Activated CD4-positive, alpha-beta T cell treated with anti-CD3 and anti-CD28 coated beads for 36 hours (primary cell): ENCODE measurements at places on chromosomes 1 and 21. TPM values are rescaled to one million over a fixed set of nuclear protein-coding genes. Genes with fewer than 3 reads are reported as not detected.

DNA sequence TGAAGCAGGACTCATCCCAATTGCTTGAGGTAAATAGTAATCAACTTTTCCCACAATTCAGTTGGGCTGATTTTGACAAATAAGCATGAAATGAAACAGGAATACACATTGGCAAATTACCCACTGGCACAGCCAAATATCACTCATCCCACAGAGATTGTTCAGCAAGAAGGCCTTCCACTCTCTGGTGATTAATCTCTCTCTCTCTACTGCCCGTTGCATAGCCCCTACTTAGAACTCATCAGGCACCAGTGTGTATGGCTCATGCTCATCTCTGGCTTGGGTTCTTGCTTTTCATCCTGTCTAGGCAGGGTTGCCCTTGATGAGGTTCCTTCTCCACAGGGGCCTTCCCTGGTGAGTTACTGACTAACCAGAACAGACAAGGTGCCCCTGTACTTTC lies 1.1 kb downstream of the BSDC1 start:
- peak overlapping the region; percentile 98 for H3K27ac ChIP-seq
- peaks cover 2% of the 10 kb centered on the region for H3K36me3 ChIP-seq
- H3K4me3 ChIP-seq, result peak overlapping the region; percentile 83
- no peaks in the 10 kb centered on the region for H3K27me3 ChIP-seq
- H3K4me1 ChIP-seq, result peaks cover 19% of the 10 kb centered on the region
- DNase-seq, result peak; percentile 28

CSF3R gene
- total RNA-seq, result 0.33 TPM

GRCh38 chr1:114153261-114154145 lies at the start of gene SYT6:
SYT6 (minus strand) TSS chr1:114153869; CDS start chr1:114153772, 97 bp downstream.
- H3K27ac ChIP-seq, result no peak within 1 kb of the TSS
- H3K27me3 ChIP-seq, result peaks cover 67% of the 10 kb centered on the region
- H3K4me1 ChIP-seq, result peaks cover 10% of the 10 kb centered on the region
- no peak within 1 kb of the TSS for H3K4me3 ChIP-seq

LCE1E gene
- not detected for total RNA-seq

DNA sequence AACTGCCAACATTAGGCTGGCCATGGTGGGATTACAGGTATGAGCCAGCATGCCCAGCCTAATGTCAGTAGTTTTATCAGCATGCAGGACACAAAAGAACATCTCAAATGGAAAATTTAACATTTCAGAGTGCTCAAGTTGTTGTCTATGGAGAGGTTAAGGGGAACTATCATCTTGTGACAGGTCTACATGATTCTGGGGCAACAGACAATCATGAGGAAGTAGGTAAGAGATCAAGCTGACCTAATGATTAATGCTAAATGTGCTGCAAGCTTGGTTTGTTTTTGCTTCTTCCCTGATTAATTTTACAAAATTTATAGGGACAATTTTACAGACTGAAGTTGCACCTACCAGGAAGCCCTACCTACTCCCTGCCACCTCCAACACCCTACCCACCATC lies 36.6 kb downstream of the FMO4 start:
- H3K36me3 ChIP-seq, result no peaks in the 10 kb centered on the region
- H3K27ac ChIP-seq, result no peak overlapping the region
- peaks cover 5% of the 10 kb centered on the region for H3K27me3 ChIP-seq
- H3K4me1 ChIP-seq, result no peaks in the 10 kb centered on the region
- no peak for DNase-seq
- H3K4me3 ChIP-seq, result no peak overlapping the region

ZDHHC18 gene
- total RNA-seq, result 51.6 TPM

DNA sequence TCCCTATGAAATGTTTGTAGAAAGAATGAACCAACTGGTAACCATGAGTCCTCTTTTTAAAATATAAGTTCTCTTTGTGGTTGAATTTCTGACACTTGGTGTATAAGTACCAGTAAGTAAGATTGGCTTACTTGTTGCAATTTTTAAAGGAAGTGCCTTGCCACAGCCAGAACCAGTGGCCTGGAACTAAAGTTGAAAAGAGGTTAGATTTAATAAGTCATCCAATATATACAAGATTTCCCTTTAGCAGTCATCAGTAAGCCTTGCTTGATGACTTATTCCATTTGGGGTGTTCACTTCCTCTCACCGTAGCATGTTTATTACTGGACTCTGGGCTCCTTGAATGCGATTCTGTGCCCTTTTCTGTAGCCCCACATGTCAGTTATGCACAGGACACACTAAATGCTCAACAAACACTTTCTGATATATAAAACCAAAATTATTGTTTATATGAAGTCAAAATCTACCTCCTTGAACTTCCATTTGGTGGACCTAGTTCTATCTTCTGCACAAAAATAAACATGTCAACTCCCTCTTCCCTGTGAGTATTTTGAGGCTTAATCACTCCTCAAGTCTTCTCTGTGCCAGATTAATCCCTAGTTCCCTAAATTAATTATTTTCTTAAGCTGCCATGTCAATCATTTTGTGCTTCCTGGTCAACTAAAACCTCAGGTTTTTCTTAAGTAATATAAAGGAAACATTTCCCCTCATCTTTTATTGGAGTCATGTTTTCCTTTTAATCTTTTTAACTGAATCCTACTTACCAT lies 218.1 kb downstream of the ST6GALNAC3 start:
- no peak overlapping the region for H3K4me3 ChIP-seq
- no peaks in the 10 kb centered on the region for H3K27me3 ChIP-seq
- no peak for DNase-seq
- peaks cover 77% of the 10 kb centered on the region for H3K4me1 ChIP-seq
- H3K36me3 ChIP-seq, result no peaks in the 10 kb centered on the region

GRCh38 chr1:23581219-23581618 lies 21.9 kb upstream of the ID3 start:
- peak overlapping the region; percentile 5 for H3K27ac ChIP-seq
- peaks cover 39% of the 10 kb centered on the region for H3K4me1 ChIP-seq
- no peaks in the 10 kb centered on the region for H3K36me3 ChIP-seq
- H3K4me3 ChIP-seq, result no peak overlapping the region

DNA sequence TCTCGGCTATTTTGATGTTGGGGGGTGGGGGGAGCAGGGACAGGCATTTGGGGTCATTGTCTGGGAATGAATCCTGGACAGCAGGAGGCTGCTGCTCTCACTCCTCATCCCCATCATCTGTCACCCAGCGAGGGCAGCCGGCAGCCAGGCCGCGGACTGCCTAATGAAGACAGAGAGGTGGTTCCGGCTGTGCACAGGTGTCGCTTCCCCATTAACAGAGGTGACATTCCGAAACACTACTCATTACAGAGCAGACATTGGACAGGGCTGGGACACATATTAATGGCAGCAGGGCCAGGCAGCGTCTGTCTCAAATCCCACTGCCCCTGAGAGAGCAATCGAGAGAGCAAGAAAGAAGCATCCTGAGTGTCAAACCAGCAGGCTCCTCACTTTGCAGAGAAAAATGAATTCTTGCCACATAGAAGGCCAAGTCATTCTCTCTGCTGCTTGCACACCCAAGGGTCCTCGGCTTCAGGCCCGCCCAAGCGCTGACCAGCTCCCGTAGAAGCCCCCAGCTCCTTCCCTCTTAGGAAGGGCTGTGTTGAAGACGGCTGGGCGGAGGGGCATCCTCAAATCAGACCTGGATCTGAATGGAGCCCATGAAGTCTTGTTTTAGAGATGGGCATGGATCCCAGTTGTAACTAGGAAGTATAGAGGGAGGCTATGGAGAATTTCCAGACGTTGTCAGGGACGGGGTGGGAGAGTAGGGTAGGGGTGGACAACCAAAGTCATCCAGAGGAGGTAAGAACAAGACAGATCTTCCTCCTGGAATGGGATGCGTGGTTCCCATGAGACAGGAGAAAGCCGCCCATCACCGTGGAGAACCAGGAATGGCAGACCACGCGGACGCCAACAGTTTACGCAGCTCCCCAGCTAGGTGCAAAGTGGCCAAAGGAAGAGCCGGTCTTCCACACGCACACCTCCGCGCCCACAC lies 8.2 kb upstream of the LEMD1 start:
- peak overlapping the region; percentile 73 for H3K4me3 ChIP-seq
- no peak overlapping the region for H3K27ac ChIP-seq
- H3K27me3 ChIP-seq, result peaks cover 13% of the 10 kb centered on the region

DNA sequence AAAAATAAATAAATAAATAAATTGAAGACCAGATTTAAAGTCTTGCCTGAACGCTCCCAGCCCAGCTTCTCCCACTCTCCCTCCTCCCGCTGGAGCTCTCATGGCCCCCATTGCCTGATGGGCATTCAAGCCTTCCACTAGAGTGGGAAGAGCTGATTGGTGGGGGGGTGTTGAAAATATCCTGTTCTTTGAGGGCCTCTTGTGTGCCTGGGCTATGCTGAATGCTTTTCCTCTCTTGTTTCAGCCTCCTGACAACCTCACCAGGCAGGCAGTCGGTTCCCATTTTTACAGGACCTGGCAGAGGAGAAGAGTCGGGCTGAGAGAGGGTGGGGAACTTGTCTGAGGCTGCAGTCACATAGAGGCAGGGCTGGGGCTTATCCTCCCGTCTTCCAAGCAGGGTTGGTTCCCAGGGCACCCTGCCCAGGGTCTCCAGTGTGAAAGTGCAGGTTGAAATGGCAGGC lies 59.2 kb upstream of the SSBP3 start:
- peaks cover 33% of the 10 kb centered on the region for H3K4me1 ChIP-seq
- H3K27ac ChIP-seq, result no peak overlapping the region
- H3K27me3 ChIP-seq, result peaks cover 2% of the 10 kb centered on the region

DNA sequence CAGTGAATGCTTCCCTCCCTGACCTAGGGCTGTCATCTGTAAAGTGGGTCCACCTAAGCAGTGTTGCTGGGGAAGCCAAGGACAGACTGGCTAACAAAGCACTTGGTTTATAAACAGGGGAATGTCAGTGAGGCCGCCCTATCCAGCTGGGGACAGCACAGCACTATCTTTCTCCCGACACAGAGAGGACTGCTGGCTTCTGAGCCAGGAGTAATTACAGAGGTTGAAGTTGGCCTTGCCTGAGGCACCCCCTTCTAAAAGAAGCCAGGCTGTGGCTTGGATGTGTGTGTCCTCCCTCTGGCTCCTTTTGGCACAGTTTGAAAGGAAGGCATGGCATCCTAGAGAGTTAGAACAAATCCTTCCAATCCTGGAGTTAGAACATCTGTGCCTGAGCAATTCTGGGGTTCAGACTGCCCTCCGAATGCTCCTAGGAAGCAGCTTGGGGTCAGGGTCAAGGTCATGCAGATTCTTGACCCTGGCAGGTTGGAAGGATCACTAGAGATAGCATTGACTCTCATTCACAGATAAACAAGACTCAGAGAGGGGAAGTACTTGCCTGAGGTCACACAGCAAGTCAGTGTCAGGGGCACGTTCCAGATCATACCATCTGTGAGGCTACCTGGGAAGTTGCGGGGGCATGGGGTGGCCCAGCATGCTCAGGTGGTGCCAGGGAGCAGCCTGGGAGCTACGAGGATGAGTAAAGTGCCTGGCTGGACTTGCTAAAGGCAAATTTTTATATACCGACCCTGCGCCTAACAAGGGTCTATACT lies 1.3 kb upstream of the LDLRAP1 start:
- H3K4me1 ChIP-seq, result peaks cover 27% of the 10 kb centered on the region
- no peaks in the 10 kb centered on the region for H3K27me3 ChIP-seq
- H3K4me3 ChIP-seq, result peak overlapping the region; percentile 80
- DNase-seq, result no peak
- no peaks in the 10 kb centered on the region for H3K36me3 ChIP-seq
- no peak overlapping the region for H3K27ac ChIP-seq

DNA sequence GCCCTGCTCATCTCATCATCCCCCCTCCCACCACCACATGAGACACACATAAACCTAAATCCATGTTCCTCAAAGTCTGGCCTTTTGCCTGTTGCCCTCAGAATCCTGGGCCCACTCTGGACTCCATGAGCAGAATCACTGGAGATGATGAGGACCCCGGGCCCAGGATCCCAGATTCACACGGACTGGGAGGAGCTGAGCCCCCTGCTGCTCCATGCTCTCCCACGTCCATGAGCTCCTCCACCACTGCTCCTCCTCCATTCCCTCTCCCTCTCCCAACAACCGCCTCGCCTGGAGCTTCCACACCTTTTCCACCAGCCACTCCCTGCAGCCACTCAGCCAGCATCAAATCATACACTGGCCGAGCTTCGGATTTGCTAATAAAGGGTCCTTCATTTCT lies 47.6 kb downstream of the GLIS1 start:
- H3K36me3 ChIP-seq, result no peaks in the 10 kb centered on the region
- no peak overlapping the region for H3K27ac ChIP-seq
- H3K4me3 ChIP-seq, result no peak overlapping the region
- H3K4me1 ChIP-seq, result no peaks in the 10 kb centered on the region
- peaks cover 4% of the 10 kb centered on the region for H3K27me3 ChIP-seq
